Stimulated activated CD4-positive, alpha-beta T cell treated with anti-CD3 and anti-CD28 coated beads, Interleukin-1b, Interleukin-23, amount 100 ng/mL, for 1 hour (primary cell): ENCODE measurements at places on chromosomes 2 and 18.

- no peak for DNase-seq
Measured at GRCh38 chr2:73202156-73203054, at the start of gene NOTO. NOTO (plus strand) TSS chr2:73202574; CDS start chr2:73202667, 93 bp downstream.

- DNase-seq: no peak
Measured at GRCh38 chr2:199485732-199486335, 28.1 kb upstream of the SATB2 start.

DNA sequence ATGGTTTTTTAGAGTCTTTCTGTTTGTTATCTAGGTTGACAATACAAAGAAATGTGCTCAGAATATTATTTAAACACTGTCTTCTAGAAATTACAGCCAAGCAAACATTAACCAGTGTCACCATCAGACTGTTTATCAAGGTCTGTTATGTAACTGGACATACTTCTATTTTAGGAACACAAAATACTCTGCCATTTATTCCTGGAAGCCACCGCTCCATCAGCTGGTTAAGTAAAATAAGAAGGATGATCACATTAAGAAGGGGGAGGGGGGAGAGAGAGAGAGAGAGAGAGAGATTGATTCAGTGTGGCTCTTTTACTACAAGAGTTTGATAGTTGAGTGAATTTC is 47.9 kb downstream of the MBP start:
- no peak for DNase-seq

- DNase-seq: no peak
Measured at GRCh38 chr2:24474053-24474452, 17.0 kb upstream of the NCOA1 start.

DNA sequence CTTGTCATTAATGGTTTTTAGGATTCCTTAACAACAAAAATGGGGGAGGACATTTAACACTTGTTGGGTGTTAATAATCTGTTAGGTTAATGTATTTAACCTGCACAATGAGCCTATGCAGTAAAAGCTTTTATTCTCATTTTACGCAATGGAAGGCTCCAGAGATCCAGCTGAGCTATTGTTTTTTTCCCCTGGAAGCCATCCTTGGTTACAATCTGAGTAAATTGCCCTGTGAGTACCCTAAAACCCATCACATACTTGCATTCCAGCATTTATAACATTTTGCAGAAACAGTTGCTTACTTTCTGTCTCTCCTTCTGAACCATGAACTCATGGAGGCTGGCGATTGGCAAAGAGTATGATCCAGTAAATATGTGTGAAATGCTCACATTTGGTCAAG is 30.2 kb upstream of the DOCK10 start:
- DNase-seq: no peak

GRCh38 chr2:221461901-221462300 is 110.2 kb downstream of the EPHA4 start:
- no peak for DNase-seq

- DNase-seq: no peak
Measured at GRCh38 chr18:48889981-48890762, 60.6 kb downstream of the SMAD7 start.

- no peak for DNase-seq
Measured at GRCh38 chr2:197244349-197244748, 66.2 kb downstream of the ANKRD44 start.

GRCh38 chr2:147558620-147559019 is 286.2 kb upstream of the ACVR2A start:
- no peak for DNase-seq

GRCh38 chr2:38997781-38998180 is 108.1 kb downstream of the ARHGEF33 start:
- DNase-seq: no peak

DNA sequence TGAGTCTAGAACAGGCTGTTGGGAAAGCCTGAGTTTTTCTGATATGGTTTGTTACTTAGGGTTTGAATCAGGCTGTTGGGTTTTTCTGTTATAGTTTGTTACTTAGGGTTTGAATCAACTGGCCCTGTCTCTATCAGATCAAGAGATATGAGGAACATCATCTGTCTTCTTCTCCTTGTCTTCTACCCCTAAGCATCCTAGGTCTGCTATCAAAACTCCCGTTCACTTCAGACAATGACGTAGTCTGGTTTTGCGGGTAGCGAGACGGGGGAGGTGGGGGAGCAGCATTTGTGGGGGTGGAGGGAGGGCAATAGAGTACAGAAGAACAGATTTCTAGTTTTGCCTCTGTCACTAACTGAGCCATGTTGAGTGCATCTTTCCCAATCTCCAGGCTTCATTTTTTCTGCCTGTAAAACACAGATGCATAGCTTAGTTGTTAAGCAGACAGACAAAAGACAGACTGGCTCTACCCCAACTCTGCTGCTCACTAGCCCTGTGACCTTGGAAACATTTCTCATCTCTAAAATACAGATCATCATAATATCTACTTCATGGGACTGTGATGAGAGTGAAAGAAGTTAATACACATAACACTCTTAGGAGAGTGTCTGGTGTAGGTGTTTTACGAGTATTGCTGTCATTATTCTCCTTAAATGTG is 9.1 kb downstream of the TNP1 start:
- no peak for DNase-seq

DNA sequence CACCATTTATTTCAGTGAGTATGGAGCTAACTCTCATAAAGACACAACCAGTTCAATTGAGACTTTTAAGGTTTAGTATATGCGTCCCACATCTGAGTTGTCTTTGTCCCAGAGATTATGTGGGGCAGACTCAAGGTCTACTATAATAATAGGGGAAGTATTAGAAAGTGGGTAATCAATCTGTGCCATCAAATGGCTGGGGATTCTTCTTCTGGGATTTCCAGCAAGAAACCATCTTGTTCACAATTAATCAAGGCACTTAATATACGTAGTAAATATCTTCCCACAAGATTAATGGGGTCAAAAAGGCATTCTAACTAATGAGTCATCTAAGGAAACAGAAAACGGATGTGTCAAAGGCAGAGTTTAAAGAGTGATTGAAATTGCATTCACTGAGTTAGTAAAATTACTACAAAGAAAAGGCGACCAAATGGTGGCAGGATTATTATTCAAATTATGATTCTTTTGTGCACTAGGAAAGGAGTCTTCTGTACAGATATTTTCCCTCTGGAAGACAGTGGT is 179.8 kb upstream of the REG3G start:
- DNase-seq: no peak

DNA sequence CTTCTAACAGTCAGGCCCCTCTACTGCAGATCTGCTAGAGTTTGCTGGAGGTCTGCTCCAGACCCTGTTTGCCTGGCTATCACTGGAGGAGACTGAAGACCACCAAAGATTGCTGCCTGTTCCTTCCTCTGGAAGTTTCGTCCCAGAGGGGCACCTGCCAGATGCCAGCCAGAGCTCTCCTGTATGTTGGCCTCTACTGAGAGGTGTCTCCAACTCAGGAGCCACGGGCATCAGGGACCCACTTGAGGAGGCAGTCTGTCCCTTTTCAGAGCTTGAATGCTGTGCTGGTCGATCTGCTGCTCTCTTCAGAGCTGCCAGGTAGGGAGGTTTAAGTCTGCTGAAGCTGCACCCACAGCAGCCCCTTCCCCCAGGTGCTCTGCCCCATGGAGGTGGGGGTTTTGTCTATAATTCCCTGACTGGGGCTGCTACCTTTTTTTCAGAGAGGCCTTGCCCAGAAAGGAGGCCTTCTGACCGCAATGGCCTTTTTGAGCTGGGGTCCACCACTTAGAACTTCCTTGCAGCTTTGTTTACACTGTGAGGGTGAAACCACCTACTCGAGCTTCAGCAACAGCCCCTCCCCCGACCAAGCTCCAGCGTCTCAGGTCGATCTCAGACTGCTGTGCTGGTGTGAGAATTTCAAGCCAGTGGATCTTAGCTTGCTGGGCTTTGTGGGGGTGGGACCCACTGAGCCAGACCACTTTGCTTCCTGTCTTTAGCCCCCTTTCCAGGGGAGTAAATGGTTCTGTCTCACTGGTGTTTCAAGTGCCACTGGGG is 566.0 kb downstream of the NR4A2 start:
- DNase-seq: no peak

DNA sequence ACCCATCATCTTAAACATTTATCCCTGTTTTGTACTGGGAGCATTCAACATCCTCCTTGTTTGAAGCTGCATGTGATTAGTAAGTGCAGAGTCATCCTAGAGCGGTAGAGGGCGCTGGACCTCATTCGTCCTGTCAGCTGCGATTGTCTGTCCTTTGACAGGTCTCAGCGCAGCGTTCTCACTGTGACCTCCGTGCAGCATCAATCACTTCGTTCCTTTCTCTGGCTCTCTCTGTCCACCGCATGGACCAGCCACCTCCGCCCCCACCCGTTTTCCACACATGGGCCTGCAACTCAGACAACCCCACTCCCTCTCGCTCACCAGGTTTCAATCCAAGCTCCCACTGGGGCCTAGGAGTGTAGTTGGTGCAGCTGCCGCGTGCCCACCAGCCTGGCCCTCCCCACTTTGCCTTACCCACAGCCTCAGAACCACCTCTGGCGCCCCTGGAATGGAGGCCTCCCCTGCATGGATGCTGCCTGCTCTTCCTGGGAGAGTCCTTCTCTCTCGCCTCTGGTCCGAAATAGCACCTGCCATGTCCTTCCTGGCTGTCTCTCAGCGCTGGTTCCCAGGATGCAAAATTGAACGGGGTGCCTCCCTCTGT is 90.5 kb downstream of the NDUFA10 start:
- peak; percentile 25 for DNase-seq

DNA sequence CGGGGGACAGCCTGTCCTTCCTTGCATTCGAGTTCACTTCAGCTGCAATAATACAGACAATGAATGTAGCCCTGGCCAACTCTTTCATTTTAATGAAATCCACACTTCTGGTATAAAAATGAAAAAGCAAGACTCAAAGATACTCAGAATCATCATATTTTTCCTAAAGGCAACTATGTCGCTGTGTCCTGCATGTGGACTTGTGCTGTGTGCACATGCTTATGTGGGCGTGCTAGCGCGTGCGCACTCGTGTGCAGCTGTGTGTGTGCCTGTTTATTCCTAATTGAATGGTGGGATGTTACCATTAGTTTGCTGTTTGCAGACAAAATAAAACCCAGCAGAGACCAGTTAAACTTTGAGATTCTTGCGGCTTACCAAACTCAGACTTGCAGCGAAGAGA is 49.6 kb downstream of the SMIM21 start:
- no peak for DNase-seq

DNA sequence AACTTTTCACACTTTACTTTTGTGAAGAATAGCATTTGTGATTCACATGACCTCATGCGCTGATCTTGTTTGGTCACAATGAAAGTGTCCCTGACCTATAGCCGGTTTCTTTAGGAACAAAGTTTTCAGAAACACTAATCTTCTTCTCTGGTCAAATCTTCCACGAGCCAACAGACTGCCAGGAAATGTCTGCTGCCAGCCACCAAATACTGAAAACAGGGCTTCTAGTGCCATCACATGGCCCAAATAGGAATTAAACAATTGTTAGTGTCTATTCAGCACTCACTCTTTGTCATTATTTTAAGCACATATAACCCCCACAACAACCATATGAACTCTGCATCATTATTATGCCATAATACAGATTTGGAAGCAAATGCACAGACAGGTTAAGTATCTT is 286.5 kb upstream of the SYT4 start:
- no peak for DNase-seq

- DNase-seq: no peak
Measured at GRCh38 chr2:100404411-100404810, 13.1 kb downstream of the CHST10 start.

GRCh38 chr18:3402982-3403451 is 47.0 kb upstream of the TGIF1 start:
- DNase-seq: no peak

DNA sequence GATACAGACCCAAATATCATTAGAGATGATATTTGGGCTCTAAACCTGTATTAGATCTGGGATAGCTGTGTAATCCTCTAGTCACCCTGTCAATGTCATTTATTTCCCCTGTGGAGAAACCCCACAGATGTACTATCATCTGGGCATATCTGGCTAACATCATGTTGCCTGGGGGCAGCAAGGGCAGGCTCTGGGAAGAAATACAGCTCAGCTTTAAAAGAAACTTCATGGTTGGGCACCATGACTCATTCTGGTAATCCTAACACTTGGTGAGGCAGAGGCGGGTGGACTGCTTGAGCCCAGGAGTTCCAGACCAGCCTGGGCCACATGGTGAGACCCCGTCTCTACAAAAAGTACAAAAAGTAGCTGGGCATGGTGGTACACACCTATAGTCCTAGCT is 282.5 kb downstream of the SLC8A1 start:
- no peak for DNase-seq

- no peak for DNase-seq
Measured at GRCh38 chr2:186399082-186399644, 86.9 kb upstream of the ZC3H15 start.

GRCh38 chr2:69742322-69742952 is 503 bp downstream of the ANXA4 start:
- DNase-seq: no peak

- DNase-seq: no peak
Measured at GRCh38 chr2:230739961-230740360, 27.3 kb downstream of the CAB39 start.

- DNase-seq: no peak
Measured at GRCh38 chr2:200028998-200029397, 73.6 kb downstream of the MAIP1 start.

DNA sequence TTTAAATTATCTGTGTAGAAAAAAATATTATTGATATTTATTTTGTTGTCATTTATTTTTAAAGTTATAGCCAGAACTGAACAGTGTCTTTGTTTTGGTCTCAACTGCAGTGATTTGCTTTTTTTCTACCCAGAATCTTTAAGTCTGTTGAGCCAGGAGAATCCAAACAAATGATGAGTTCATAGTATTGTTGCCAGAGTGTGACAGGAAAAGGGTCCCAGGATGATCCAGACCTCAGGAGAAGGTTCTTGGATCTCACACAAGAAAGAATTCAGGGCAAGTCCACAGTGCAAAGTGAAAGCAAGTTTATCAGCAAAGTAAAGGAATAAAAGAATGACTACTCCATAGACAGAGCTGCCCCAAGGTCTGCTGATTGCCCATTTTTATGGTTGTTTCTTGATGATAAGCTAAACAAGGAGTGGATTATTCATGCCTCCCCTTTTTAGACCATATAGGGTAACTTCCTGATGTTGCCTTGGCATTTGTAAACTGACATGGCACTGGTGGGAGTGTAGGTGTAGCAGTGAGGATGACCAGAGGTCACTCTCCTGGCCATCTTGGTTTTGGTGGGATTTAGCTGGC is 127.1 kb downstream of the AGPS start:
- DNase-seq: no peak

DNA sequence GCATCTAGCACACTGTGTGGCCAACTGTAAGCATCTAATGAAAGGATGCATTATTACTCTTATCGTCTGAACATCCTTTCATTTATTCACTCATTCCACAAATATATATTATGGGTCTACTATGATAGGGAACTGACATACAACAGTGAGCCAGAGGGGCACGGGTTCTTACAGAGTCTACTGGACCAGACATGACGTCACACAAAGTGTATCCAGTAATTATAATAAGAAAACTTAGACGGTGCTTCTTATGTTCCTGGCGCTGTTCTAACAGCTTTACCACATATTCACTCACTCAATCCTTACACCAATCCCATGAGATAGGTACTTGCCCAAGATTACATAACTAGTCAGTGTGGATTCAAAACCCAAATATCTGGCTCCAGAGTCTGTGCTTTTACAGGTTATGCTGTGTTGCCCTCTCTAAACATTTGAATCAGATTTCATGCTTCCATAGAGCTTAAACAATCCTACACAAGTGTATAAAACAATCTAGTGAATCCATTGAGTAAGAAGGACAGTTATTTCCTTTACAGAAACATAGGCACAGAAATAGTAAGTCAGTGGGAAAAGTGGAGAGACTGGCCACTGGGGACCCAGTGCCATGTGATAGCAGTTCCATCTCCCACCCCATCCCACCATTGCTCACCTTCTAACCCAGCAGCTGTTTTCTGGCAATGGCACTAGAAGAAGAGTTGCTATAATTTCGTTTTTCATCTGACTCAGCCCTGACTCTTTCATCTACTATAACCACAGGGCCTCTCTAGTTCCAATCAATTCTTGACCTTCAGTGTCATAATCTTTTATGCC is 24.2 kb upstream of the ARL5A start:
- no peak for DNase-seq
